GM23248 (cell line): ENCODE measurements at places on chromosomes 7 and 10. TPM values are rescaled to one million over a fixed set of nuclear protein-coding genes. Genes with fewer than 3 reads are reported as not detected.

DNA sequence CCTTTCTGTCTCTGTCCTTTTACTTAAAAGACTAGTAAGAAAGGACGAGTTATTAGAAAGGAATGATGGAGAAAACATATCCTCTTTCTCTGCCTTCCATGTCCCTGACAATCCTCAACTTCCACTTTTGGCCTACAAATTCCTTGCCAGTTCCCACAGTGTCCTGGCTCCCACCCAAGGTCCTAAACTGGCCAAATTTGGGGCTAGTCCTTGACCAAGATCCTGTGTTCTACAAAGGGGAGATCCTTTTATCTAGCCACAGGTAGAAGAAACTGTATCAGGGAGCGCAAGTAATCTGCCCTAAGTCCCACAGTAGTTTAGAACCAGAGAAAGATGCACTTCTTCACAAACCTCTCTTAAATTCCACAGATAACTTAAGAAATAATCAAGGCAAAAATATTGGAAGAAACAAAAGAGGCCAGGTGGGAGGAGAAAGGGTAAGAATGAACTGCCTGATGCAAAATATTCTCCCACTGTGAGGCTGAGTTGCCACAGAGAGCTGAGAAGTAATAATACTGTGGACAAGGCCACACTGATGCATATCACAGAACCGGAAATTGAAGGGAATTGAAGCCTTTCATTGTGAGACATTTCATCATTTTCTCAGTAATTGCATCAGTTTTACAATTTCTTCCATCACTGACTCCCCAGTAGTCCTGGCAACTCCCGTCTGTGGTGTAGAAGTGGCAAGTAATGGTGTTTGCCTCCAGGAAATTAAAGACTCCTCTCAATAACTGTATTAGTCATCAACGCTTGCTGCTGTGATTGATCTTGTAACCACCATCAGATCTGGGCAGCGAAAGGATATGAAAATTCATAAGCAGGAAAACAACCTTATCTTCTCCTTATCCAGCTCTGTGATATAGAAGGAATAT lies 47.2 kb downstream of the DNAJC12 start:
- peak overlapping the region; percentile 72 for H3K27ac ChIP-seq
- H3K36me3 ChIP-seq, result no peaks in the 10 kb centered on the region
- peaks cover 16% of the 10 kb centered on the region for H3K4me1 ChIP-seq
- H3K27me3 ChIP-seq, result no peaks in the 10 kb centered on the region
- no peak overlapping the region for H3K4me3 ChIP-seq

AOAH gene
- total RNA-seq, result not detected in 2 replicates

HTR7 gene
- total RNA-seq, result 0.89 and 1.2 TPM in 2 replicates

PPP1R17 gene
- not detected in 2 replicates for total RNA-seq

UTF1 gene
- total RNA-seq, result not detected in 2 replicates

- no peak for DNase-seq
- H3K4me3 ChIP-seq, result no peak overlapping the region
- no peak overlapping the region for H3K27ac ChIP-seq
- no peaks in the 10 kb centered on the region for H3K36me3 ChIP-seq
These were observed 283.2 kb upstream of the CELF2 start for GRCh38 chr10:10734356-10735064.

DNA sequence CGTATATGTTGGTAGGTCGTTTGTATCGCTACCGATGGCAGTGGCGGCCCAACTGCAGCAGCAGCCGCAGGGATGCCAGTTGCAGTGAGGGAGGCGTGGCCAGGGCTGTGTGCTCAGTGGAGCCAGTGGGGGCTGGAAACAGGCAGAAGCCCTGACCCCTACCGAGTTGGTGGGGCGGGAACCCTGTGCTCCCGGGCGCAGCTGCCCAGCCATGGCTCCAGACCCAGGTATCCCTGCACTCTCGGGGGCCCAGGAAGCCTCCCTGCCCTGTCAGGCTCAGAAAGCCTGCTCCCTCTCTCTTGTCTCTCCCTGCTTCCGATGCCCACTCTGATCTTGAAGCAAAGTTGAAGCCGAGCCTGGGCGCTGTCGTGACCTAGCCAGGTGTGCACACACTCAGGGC lies 78.6 kb upstream of the ITGB1 start:
- no peak overlapping the region for H3K4me3 ChIP-seq
- no peaks in the 10 kb centered on the region for H3K27me3 ChIP-seq
- no peak overlapping the region for H3K27ac ChIP-seq
- H3K4me1 ChIP-seq, result peaks cover 15% of the 10 kb centered on the region
- no peak for DNase-seq

DNA sequence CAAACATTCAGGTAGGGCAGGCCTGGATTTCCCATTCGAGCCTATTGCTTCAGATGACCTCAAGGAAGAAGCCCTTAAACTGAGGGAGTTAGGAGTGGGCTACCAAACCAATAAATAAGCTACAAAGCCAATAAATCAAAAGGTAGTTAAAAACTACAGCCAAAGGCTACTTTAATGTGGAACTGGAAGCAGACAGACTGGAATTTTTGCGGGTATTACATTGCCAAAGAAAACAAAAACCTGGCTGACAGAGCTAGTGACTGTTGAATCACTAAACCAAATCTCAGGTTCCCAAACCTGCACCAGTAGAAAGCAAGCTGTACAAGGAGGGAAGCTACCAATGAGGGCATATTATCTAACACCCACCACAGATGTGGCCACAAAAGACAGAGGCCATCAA lies 315.6 kb downstream of the GRM8 start:
- H3K27ac ChIP-seq, result no peak overlapping the region
- no peaks in the 10 kb centered on the region for H3K36me3 ChIP-seq
- H3K4me3 ChIP-seq, result no peak overlapping the region
- no peaks in the 10 kb centered on the region for H3K4me1 ChIP-seq

GRCh38 chr7:106358103-106358663 lies 73.4 kb upstream of the NAMPT start:
- peaks cover 8% of the 10 kb centered on the region; the same call in 1 of the 2 replicates for H3K4me1 ChIP-seq
- no peaks in the 10 kb centered on the region for H3K36me3 ChIP-seq
- peak; percentile 60 for DNase-seq
- peaks cover 38% of the 10 kb centered on the region for H3K27me3 ChIP-seq
- H3K4me3 ChIP-seq, result no peak overlapping the region

C7orf33 gene
- not detected in 2 replicates for total RNA-seq

HOXA5 gene
- total RNA-seq, result 0.25 and 4.0 TPM in 2 replicates

- no peak for DNase-seq
- H3K4me1 ChIP-seq, result no peaks in the 10 kb centered on the region
- no peak overlapping the region for H3K27ac ChIP-seq
- H3K4me3 ChIP-seq, result no peak overlapping the region
- H3K36me3 ChIP-seq, result no peaks in the 10 kb centered on the region
These were observed 29.2 kb downstream of the SLC13A1 start for GRCh38 chr7:123170333-123171246.

DNA sequence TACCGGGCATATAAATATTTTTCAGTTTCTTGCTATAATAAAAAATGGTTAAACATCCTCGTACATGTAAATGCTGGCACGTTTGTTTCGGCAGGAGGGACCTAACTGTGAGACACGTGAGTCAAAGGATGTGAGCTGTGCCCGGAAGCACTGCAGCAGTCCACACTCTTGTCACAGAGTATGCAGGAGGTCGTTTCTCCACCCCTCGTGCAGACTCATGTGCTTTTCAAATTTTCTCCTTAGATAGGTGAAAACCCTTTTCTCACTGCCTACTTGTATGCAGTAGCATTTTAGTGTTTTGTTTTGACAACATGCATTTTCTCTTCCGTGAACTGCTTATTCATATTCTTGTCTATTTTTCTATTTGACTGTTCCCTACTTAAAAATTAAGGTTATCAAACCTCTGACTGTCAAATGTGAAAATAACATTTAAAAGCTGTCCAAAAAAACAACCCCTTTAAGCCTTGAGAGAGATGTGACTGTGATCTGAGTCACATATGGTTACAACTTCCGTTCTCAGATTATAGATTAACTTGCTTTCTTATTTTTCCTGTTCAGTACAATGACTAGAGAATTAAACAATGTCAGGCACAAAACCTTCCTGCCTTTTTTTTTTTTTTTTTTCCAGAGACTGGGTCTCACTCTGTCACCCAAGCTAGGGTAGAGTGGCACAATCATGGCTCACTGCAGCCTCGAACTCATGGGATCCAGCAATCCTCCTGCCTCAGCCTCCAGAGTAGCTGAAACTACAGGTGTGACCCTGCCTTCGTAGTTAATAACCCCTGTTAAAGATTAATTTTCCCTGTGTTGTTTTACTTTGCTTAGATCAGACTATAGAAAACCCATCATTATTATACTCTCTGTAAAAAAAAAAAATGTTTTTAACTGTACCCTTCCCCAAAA lies 45.1 kb downstream of the DPY19L1 start:
- peak; percentile 69 for DNase-seq
- peaks cover 9% of the 10 kb centered on the region for H3K4me1 ChIP-seq
- no peaks in the 10 kb centered on the region for H3K27me3 ChIP-seq
- H3K4me3 ChIP-seq, result peak overlapping the region; percentile 39
- peak overlapping the region; percentile 72 for H3K27ac ChIP-seq

HABP2 gene
- not detected in 2 replicates for total RNA-seq

DNA sequence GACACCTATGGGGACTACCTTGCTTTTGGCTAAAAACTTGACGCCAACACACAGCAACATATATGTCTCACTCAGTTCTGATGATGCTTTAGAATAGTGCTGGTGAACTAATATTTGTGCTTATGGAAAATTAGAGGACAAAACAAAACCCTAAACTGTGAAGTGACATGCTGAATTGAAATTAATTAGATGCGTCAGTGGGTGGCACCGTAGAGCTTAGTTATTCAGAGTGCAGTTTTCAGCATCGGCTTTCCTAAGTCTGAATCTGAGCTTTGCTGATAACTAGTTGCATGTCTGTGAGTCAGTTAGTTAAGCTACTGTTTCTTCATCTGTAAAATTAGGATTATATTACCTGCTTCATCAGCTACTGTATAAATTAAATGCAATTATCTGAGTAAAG lies 245.0 kb upstream of the SORCS1 start:
- no peak overlapping the region for H3K27ac ChIP-seq
- H3K27me3 ChIP-seq, result no peaks in the 10 kb centered on the region
- peak; percentile 65 for DNase-seq
- no peaks in the 10 kb centered on the region for H3K36me3 ChIP-seq
- no peaks in the 10 kb centered on the region for H3K4me1 ChIP-seq
- no peak overlapping the region for H3K4me3 ChIP-seq

- no peaks in the 10 kb centered on the region for H3K4me1 ChIP-seq
- H3K36me3 ChIP-seq, result peaks cover 19% of the 10 kb centered on the region; the same call in 1 of the 2 replicates
- H3K27ac ChIP-seq, result no peak overlapping the region
- H3K27me3 ChIP-seq, result no peaks in the 10 kb centered on the region
These were observed 174.2 kb upstream of the NPS start for GRCh38 chr10:127374901-127375300.

SH2D4B gene
- not detected in 2 replicates for total RNA-seq

GRCh38 chr7:16916105-16916639 lies 34.4 kb upstream of the AGR3 start:
- peak; percentile 81 for DNase-seq
- no peak overlapping the region for H3K4me3 ChIP-seq
- peaks cover 24% of the 10 kb centered on the region for H3K4me1 ChIP-seq
- H3K27ac ChIP-seq, result peak overlapping the region; percentile 46
- no peaks in the 10 kb centered on the region for H3K27me3 ChIP-seq
- H3K36me3 ChIP-seq, result no peaks in the 10 kb centered on the region

DNA sequence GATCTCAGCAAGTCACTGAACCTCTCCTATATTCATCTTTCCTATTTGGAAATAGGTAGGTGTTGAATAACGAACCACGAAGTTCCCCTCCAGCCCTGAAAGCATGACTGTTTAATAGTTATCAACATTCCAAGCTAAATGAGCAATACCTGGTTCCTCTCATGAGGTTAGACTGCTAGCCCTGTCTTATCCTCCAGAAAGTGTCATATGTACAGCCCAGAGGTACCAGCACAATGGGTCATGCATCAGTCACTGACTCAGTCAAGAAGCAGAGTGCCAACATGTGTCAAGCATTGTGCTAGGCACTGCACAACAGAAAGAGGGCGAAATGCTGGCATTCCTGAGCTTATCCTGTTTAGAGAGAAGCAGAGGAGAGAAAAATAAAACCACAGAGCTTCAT lies 70.0 kb downstream of the AMPH start:
- H3K27ac ChIP-seq, result 0 out of 2 replicates have a peak overlapping the region, but pooled peaks have one; percentile 14
- peak; percentile 83 for DNase-seq
- no peak overlapping the region for H3K4me3 ChIP-seq
- H3K36me3 ChIP-seq, result no peaks in the 10 kb centered on the region

SMO gene
- total RNA-seq, result 14.7 and 16.3 TPM in 2 replicates

GRCh38 chr7:150846291-150847115 lies 5.8 kb upstream of the AOC1 start:
- no peak for DNase-seq
- no peaks in the 10 kb centered on the region for H3K36me3 ChIP-seq
- H3K4me1 ChIP-seq, result no peaks in the 10 kb centered on the region
- H3K4me3 ChIP-seq, result no peak overlapping the region
- no peak overlapping the region for H3K27ac ChIP-seq

CCL24 gene
- total RNA-seq, result not detected in 2 replicates

DNA sequence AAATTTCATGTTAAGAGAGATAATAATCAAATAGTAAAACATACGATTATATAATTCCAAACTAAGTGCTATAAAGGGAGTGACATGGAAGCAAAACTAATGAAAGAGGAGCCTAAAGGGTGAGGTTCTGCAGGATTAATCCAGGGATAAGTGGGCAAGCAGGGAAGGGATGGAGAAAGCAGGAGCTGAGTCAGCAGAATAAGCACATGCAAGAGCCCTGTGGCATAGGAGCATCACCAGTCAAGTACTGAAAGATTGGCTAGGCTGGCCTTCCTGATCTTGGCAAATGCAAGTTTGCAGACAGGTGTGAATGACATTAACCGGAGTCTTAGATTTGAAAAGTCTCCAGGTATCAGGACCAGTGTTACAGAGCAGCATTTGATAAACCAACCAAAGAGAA lies 336.4 kb downstream of the ELMO1 start:
- H3K27me3 ChIP-seq, result no peaks in the 10 kb centered on the region
- H3K36me3 ChIP-seq, result no peaks in the 10 kb centered on the region
- H3K4me1 ChIP-seq, result no peaks in the 10 kb centered on the region
- DNase-seq, result no peak
- H3K4me3 ChIP-seq, result no peak overlapping the region

- H3K27me3 ChIP-seq, result no peaks in the 10 kb centered on the region
- no peak for DNase-seq
- no peak overlapping the region for H3K27ac ChIP-seq
- no peak overlapping the region for H3K4me3 ChIP-seq
- no peaks in the 10 kb centered on the region for H3K36me3 ChIP-seq
These were observed 788.4 kb upstream of the SORCS1 start for GRCh38 chr10:107952649-107953556.

DNA sequence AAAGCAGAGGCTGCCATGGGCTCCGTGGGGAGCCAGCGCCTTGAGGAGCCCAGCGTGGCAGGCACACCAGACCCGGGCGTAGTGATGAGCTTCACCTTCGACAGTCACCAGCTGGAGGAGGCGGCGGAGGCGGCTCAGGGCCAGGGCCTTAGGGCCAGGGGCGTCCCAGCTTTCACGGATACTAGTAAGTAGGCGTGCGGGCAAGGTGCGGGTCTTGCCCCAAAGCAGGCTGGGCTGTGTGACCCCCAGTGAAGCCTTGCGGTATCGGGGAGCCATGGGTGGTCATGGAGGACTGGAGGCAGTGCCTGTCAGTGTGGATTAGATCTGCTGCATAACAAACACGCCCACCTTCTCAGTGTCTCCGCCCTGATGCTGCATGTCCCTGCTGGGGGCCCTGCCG lies 5.1 kb downstream of the SLC29A4 start:
- H3K36me3 ChIP-seq, result no peaks in the 10 kb centered on the region
- H3K4me1 ChIP-seq, result no peaks in the 10 kb centered on the region
- no peak overlapping the region for H3K27ac ChIP-seq
- no peaks in the 10 kb centered on the region for H3K27me3 ChIP-seq

ANKRD1 gene
- total RNA-seq, result 8.3 and 10.9 TPM in 2 replicates
